ENCODE measurements at places on chromosomes 3 and 15.

GRCh38 chr15:56916825-56917477 lies 1.5 kb upstream of the TCF12 start:
- no peak for DNase-seq

DNA sequence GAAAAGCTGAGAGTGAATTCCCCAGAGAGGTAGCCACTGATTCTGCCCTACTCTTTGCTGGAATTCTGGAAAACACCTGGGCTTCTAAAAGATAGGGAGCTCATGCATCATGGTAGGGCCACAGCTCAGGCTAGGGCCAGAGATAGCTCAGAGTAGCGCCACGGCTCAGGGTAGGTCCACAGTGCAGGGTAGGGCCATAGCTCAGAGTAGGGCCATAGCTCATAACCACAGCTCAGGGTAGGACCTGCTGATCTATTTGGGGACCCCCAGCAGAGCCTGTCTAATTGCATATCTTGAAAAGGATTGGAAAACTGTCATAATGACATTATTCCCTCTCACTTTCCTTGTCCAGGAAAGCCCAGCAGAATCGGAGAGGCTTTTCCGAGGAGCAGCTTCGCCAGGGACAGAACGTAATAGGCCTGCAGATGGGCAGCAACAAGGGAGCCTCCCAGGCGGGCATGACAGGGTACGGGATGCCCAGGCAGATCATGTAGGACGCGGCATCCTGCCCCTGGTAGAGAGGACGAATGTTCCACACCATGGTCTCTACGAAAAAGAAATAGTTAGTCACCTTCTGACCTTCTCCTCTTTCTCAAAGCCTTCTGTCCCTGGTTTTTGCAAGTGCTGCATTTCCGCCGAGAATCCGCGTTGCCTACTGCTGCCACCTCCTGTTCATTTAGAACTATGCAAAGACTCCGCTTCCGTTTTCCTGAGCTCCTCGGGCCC lies 14.5 kb downstream of the TAGLN3 start:
- DNase-seq = peak; percentile 79

DNA sequence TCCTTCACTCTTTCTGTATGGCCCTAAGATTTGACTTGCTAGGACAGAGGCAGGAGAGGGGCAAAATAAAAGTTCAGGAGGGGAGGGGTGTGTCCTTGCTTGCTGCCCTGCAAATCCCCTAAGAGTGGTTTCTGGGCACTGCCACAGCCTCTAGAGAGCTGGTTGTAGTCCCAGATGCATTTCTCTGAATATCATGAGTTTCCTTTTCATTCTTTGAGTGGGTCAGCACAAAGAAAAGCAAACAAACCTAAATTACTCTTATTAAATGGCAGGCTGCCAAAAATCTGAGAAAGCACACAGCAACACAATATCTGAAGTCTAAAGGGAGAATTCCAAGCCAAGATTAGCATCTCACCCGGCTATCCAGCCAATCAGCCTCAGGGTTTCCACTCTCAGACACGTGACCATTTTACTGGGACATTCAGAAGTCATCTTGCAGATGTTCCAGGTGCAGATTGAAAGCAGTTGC lies 919.3 kb downstream of the TUSC7 start:
- no peak for DNase-seq

- DNase-seq = no peak
Measured at GRCh38 chr3:114499976-114500375, 206.1 kb downstream of the TIGIT start.

GRCh38 chr15:35471024-35471423 lies 74.9 kb downstream of the DPH6 start:
- no peak for DNase-seq

DNA sequence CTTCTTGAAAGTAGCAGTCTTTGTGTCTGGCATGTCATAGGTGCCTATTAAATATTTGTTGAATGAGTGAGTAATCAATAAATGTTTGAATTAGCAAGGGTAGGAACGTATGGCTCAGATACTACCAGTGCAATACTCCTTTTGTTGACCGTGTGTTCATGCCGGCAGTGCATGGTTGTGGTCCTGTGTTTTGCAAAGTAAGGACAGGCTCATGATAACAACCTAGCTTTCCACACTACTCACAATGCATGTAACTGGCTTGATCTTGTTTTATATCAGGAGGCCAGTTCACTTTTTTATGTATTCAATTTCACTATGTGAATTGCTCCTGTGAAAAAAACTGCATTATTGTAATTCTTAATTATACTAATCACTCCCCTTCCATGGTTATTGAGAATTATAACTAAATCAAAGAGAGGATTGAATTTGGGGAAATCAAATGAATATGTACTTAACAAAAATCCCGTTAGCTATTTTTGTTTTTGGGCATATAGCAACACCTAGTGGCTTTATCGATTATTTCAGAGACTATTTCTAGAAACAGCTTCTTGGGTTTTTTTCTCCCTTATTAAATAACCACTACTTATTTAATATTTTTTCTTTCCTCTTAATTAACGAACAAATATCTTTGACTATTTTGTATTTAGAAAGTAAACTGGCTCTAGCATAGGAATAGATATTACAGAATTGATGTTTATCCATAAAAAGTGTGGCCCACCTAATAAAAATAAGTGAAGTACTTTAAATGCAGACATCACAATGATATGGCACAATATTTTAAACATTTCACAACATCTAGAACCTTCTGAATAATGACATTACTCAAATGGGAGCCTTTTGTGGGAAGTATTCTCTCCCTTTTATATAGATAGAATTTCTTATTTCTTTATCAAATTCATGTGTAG lies 218.5 kb downstream of the BBX start:
- no peak for DNase-seq

GRCh38 chr15:69891070-69891536 lies 206.6 kb downstream of the TLE3 start:
- DNase-seq = no peak

DNA sequence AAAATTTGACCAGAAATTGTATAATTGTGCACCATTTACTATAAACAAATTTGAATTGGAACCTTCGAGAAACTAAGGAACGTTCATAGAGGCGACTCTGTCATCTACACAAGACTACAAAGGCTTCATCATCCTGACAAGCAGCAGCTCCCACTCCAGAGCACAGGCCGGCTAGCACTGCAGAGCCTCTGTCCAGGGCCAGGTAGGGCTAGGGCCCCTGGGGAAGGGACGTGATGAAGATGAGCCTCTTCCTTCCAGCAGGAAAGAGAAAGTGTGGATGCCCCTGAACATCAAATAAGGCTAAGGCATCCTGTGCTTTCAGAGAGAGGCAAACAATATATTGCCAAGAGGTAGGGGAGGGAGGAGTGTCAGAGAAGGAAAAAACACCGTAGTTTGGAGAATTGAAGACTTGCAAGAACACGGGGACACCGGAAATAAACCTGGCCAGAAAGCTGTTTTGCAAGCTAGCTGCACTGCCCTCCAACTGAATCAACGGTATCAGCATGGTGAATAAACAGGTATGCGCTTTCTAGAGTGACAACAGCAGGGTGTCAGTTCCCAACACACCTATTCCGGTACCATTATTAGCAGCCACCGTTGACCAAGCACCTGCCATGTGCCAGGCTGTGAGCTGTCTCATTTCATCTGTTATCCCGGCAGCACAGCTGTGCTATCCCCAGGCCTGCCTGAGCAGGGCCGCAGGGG lies 12.4 kb downstream of the XXYLT1 start:
- no peak for DNase-seq

DNA sequence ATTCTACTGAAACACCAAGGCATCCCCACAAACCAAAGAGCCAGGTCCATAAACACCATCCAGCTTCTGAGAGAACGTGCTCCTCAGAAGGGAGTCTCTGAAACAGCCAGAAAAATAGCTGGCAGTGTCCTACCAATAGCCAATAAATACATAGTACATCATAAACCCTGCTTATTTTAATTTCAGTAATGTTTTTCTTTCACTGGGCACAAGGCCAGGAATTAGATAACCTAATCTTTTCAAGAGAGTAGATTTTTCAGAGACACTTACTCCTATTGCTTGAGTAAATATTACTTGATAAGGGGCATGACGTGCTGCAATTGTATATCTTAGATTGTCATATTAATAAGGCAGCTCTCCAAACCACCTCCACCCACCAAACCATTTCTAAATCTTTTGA lies 22.7 kb downstream of the GADL1 start:
- no peak for DNase-seq

DNA sequence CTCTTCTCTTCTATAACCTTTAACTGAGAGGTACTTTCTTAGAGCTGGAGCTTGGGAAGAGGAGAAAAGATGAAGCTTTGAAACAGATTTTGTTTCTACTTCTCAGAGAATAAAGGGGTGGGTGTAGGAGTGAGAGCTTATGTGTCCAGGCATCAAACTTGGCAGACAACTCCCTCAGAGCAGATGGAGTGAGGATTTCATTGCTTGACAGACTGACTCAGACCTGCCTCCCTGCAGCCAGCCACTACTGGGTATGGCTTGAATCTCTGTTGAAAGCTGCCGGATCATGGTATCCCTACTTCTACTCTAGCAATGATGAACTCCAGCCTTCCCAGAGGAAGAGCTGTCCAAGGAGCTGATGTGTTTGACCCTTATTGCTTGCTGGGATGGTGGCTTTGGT lies 36.7 kb downstream of the SYN2 start:
- DNase-seq = no peak

DNA sequence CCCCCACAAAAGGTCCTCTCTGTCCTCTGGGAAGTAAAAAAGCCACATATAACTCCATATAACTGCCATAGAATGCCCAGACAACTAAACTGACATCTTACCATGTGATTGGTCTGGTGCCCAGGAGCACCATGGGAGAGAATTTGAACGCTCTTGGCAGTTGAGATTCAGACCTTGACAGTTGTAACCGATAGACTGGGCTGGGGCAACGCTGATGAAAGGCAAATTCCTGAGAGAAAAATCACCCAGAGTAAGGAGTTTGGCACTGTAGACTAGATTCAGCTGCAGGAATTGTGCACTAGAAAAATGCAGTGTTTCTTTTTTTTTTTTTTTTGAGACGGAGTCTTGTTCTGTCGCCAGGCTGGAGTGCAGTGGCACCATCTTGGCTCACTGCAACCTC lies 240.5 kb downstream of the SOX2 start:
- DNase-seq = no peak

GRCh38 chr15:28889346-28889745 lies 3.6 kb downstream of the APBA2 start:
- DNase-seq = no peak

GRCh38 chr3:183485585-183485984 lies 57.2 kb upstream of the MCF2L2 start:
- DNase-seq = no peak

GRCh38 chr3:71891483-71891882 lies 106.5 kb upstream of the PROK2 start:
- no peak for DNase-seq

DNA sequence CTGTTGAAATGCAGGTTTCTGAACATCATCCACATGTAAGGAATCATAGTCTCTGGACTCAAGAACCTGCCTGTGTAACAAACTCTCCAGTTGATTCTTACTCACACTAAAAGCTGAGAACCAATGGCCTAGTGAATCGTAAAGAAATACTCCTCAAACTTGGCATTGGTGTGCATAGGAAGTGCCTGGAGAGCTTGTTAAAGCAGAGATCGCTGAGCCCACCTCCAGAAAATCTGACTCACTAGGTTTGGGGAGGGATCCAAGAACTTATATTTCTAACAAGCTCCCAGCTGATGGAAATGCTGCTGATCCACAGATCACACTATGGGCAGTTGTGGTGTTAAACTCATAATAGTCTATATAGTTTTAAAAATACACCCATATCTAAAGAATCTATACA lies 55.8 kb upstream of the LMCD1 start:
- DNase-seq = no peak

DNA sequence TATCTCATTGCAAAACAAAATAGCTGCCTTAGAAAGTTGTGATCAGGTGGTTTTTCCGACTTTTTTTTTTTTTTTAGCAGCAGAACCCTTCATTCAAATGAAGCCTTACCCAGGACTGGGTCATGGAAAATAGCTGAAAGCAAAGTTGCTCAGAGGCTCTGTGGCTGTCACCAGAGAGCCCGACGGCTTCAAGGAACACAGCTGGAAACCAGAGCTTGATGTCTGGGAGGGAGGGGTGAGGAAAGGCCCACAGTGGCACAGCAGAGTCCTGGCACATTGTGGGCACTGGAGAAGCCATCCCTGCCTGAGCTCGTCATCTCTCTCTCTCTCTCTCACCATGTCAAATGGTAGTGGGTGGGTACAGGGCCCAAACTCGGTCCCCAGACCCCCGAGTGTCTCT lies 77.5 kb downstream of the RPN1 start:
- peak; percentile 32 for DNase-seq

- DNase-seq = no peak
Measured at GRCh38 chr15:42159381-42160015, 3.1 kb upstream of the PLA2G4F start.

DNA sequence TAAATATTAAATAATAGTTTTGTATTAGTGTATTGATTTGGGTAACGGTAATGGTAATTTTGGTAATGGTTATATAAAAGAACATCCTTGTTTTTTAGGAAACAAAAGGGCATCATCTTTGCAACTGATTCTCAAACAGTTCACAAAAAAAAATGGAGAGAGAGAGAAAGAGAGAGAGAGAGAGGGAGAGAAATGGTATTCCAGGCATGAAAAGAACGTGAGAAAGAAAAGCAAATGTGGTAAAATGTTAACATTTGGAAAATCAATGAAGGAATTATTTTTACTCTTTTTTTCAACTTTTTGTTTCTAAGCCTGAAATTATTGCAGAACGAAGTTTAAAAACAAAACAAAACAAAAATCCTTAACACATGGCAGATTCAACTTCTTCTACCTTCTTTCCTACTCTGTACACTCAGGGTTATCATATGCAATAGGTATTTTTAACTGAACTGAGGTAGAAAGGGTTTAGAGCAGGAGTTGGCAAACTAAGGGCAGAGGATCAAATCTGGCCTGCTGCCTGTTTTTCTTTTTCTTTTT lies 2.2 kb upstream of the GLB1 start:
- no peak for DNase-seq

DNA sequence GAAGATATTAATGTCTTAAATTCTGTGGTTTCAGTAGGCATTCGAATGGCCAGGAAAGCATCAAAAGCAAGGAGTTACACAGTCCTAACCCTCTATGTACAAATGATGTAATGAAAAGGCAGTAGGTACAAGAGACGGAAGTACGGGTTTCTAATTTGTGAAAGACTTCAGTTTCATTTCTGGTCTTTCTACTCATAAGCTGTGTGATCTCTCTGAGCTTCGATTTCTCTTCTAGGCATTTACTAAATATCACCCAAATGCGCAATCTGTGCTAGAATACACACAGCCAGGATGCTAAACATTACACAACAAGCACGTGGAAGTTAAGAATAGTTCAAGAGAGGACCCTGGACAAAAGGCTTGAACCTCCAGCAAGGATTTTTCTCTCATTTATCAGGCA lies 17.9 kb upstream of the STIMATE start:
- no peak for DNase-seq

DNA sequence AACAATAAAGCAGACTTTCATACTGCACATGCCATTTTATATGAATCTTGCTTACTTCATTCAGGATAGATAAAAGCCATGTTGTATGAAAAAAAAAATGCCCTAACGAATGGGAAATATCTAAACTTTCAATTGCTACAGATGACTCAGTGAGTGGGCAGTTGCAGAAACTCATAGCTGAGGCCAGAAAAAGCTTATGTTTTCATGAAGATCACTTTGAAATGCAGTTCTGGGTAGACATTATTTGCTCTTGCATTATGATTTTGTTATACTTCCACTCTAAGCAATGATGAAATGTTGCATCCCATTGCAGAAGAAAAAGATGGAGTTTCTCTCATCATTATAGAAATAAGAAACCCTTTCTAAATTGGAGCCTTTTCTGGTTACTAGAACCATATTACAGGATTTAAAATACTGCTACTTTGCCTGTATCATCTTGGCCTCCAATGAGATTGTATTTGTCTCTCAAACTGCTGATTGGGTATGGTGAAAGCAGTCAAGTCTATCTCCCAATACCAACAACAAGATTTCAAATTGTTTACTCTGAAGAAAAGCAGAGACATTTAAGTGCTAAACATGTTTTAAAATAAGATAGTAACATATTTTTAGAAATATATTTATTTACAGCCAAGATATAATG lies 17.0 kb downstream of the PEAK1 start:
- no peak for DNase-seq
